ENCODE measurements at places on chromosomes 3 and 15. TPM values are rescaled to one million over a fixed set of nuclear protein-coding genes. Genes with fewer than 3 reads are reported as not detected.

The GABRR3 gene
- 0.55 TPM for total RNA-seq

The LRRIQ4 gene
- total RNA-seq: 0.68 TPM

The PLSCR2 gene
- 6.5 TPM for total RNA-seq

The CCR8 gene
- not detected for total RNA-seq

- H3K27me3 ChIP-seq: no peaks in the 10 kb centered on the region
- no peak for DNase-seq
- no peak overlapping the region for H3K4me3 ChIP-seq
- no peak overlapping the region for H3K27ac ChIP-seq
- no peaks in the 10 kb centered on the region for H3K4me1 ChIP-seq
These were observed 30.5 kb upstream of the PHLDB2 start for GRCh38 chr3:111828530-111828929.

- DNase-seq: no peak
- H3K36me3 ChIP-seq: no peaks in the 10 kb centered on the region
- no peak overlapping the region for H3K4me3 ChIP-seq
- H3K27ac ChIP-seq: no peak overlapping the region
- no peaks in the 10 kb centered on the region for H3K27me3 ChIP-seq
These were observed 39.6 kb downstream of the RAB11A start for GRCh38 chr15:65908876-65909275.

DNA sequence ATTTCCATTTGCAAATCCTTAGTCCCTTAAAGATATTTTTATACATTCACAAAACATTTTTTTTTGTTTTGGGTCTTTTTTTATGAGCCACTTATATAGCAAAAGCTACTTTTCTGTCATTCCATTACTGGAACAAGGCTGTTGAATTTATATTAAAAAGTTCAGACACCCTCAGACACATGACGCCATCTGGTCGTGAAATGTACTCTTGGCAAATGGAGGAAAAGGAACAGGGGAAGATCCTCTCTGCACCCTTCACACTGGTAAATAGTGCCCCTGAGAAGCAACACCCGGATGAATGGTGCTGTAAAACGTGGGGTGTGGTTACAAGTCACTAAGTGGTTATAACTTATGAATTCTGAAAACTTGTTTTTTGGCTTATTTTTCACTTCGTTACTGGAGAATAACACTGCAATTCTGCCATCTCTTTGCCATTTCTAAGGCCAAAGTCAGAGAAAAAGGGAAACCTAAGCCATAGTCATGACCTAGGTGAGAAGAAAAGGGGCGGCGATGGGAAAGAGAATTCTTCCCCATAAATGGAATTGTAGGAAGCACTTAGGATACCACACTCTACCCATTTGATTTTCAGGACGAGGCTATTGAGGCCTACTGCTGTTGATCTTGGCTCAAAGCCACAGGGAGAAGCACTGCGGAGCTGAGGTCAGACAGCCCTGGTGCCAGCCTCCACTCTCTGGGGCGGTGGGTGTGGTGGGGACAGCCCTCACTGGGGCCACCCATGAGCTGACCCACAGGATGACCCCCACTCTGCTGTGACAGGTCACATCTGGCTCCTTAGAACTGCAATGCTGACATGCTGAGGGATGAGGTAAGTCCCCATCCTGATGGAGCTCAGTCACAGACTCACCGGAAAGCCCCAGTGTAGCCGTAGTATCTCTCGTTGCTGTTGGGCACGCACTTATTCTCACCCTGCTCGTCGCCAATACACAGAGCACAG, 21.9 kb downstream of the LTF start:
- no peak overlapping the region for H3K4me3 ChIP-seq
- no peaks in the 10 kb centered on the region for H3K4me1 ChIP-seq
- H3K27ac ChIP-seq: no peak overlapping the region
- DNase-seq: no peak
- no peaks in the 10 kb centered on the region for H3K36me3 ChIP-seq

DNA sequence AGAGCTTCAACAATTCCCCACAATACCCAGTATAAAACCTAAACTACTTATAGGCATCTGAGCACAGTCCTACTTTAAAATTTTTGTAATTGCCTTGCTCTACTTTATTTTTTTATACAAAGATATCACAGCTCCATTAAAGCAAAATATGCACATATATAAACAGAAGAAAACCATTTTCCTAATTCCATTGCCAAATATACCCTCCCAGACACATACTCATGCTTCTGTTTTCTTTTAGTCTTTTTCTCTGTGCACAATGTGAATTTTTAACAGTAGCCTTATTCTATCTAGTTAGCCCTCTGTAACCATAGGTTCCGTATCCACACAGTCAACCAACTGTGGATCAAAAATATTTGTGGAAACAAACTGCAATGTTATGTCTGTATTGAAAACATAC, 260.5 kb downstream of the SCAPER start:
- no peak for DNase-seq
- H3K27me3 ChIP-seq: no peaks in the 10 kb centered on the region
- no peak overlapping the region for H3K4me3 ChIP-seq
- no peak overlapping the region for H3K27ac ChIP-seq

- peak overlapping the region; percentile 53 for H3K27ac ChIP-seq
- no peak overlapping the region for H3K4me3 ChIP-seq
These were observed 152.8 kb downstream of the TIGIT start for GRCh38 chr3:114446600-114446999.

GRCh38 chr3:153896197-153896596, 225.0 kb upstream of the ARHGEF26 start:
- no peaks in the 10 kb centered on the region for H3K4me1 ChIP-seq
- H3K27ac ChIP-seq: no peak overlapping the region
- no peak for DNase-seq
- no peaks in the 10 kb centered on the region for H3K36me3 ChIP-seq
- H3K27me3 ChIP-seq: no peaks in the 10 kb centered on the region
- no peak overlapping the region for H3K4me3 ChIP-seq

GRCh38 chr15:63531586-63531985, 27.2 kb downstream of the USP3 start:
- no peak overlapping the region for H3K27ac ChIP-seq
- H3K36me3 ChIP-seq: no peaks in the 10 kb centered on the region
- H3K4me3 ChIP-seq: no peak overlapping the region
- no peaks in the 10 kb centered on the region for H3K27me3 ChIP-seq
- no peaks in the 10 kb centered on the region for H3K4me1 ChIP-seq

DNA sequence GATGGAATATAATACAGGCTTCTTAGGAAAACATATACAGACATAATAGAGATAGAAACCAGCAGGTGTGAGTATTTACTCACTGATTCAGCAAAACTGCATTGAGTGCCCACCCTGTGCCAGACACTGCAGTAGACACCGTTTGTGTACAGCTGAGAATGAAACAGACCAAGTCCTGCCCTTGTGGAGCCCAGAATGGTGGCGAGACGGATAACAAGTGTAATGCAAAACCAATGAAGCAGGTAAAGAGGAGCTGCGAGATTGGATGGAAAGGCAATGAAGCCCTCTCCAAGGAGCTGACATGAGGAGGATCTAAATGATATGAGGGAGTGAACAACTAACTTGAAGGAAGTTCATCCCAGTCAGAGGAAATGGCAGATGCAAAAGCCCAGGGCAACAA, 256.4 kb downstream of the MEX3B start:
- H3K27me3 ChIP-seq: no peaks in the 10 kb centered on the region
- H3K36me3 ChIP-seq: no peaks in the 10 kb centered on the region
- H3K27ac ChIP-seq: no peak overlapping the region
- DNase-seq: no peak
- H3K4me3 ChIP-seq: no peak overlapping the region
- no peaks in the 10 kb centered on the region for H3K4me1 ChIP-seq

- no peak overlapping the region for H3K4me3 ChIP-seq
- H3K4me1 ChIP-seq: no peaks in the 10 kb centered on the region
- no peak overlapping the region for H3K27ac ChIP-seq
- H3K27me3 ChIP-seq: no peaks in the 10 kb centered on the region
These were observed 116.6 kb downstream of the TOP2B start for GRCh38 chr3:25547943-25548674.

DNA sequence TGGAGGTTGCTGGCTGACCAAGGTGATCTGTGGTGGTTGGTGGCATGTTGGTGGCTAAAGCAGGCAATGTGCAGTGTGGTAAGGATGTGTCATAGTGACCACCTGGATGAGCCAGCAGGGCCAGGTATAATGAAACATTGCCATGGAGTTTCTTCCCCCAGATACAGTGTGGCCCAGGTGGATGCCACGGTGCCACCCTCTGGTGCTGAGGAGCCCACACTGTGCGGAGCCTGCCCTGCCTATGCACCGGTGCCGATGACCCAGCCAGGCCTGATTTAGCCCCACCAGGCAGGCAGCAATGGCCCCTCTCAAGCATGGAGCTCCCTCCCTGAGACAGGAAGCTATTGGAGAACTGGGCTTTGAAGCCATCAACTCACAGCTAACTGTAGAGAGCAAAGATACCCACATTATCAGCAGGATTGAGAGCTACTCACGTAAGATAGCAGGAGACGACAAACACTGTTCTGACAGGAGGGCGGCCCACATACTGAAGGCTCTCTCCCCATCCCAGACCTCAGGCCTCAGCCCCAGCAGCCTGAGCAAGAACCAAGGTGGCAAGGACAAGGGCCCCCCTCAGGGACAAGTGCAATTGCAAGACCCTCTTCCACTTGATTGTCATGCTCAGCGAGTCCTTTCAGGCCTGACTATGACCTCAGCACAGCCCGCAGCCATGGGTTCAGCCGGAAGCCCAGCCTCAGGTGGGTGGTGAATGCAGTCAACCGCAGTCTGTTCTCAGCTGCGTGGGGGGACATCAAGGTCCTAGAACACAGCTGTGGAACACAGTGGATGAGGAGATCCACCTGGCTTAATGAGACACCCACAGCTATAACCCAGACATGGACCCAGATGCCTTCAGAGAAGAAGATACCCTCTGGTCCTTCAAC, 82.8 kb upstream of the CDV3 start:
- H3K27me3 ChIP-seq: no peaks in the 10 kb centered on the region
- H3K4me1 ChIP-seq: no peaks in the 10 kb centered on the region
- DNase-seq: no peak
